ENCODE measurements at places on chromosomes 12 and 14. TPM values are rescaled to one million over a fixed set of nuclear protein-coding genes. Genes with fewer than 3 reads are reported as not detected.
A peak's percentile ranks its signal among the peaks of the same experiment; 100 is the strongest.

Gene SLC2A14
- not detected for total RNA-seq

Gene SMCO2
- not detected for total RNA-seq

DNA sequence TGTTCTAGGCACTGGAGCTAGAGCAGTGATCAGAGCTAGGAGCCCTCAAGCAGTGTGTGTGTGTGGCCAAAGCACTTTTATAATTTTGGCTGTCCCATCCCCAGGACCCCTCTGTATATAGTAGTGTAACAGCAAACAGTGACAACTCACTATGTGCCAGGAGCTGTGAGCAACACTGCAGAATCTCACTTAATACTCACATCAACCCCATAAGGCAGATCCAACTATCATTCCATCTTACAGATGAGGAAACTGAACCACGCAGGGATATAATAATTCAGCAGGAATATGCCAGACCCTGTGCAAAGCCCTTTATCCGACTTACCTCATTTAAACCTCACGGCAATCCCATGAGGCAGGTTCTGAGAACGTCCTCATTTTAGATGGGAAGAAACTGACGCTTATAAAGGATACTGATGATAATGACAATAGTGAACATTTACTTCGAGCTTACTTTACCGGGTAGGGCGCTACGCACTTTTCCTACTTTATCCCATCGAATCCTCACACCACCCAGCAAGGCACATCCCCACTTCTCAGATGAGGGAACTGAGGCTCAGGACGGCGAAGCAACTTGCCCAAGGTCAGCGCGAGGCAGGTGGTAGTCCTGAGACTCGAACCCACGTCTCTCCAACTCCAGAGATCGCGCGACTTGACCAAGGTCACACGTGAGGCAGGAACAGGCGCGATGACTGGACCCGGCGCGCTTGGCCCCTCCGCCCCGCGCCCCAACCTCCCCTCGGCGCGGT lies 687 bp downstream of the RAB35 start:
- DNase-seq = peak; percentile 28

Gene TMEM132C
- not detected for total RNA-seq

- no peak for DNase-seq
These were observed 19.4 kb downstream of the TMEM116 start for GRCh38 chr12:111993292-111994150.

DNA sequence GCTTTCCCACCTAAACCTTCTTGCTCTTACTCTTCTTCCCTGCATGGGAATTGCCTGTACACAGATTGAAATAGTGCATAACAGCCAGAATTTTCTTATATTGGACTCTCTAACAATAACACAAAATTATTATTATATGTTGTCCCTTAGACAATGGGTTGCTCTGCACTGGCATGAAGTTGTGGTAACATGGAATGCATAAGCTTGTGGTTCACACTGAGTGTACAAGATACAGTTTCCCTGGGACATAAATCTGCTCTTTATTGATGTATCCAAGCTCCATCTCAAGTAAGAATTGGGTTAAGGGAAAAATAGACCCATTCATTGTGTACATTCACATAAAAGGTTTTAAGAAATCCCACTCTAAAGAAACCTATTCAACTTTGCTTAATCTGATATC lies 114.4 kb upstream of the NTF3 start:
- no peak for DNase-seq

- DNase-seq = peak; percentile 4
These were observed 33.3 kb downstream of the TULP3 start for GRCh38 chr12:2924019-2924418.

Gene PTCSC3
- not detected for total RNA-seq

DNA sequence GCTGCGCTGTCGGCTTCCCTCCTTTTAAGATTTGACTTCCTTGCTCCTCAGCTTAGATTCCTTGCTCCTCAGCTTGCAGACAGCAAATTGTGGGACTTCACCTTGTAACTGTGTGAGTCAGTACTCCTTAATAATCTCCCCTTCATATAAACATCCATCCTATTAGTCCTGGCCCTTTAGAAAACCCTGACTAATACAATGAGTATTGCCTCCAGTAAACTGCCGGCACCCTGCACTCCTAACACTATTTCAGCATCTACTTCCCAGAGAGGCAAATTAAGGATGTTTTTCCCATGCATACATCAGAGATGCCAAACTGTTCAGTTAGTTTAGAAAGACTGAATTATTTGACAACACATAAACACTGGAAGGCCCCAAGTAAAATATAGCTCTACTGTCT lies 611.3 kb upstream of the TMEM132C start:
- DNase-seq = peak; percentile 96

Gene B4GALNT3
- total RNA-seq = not detected

DNA sequence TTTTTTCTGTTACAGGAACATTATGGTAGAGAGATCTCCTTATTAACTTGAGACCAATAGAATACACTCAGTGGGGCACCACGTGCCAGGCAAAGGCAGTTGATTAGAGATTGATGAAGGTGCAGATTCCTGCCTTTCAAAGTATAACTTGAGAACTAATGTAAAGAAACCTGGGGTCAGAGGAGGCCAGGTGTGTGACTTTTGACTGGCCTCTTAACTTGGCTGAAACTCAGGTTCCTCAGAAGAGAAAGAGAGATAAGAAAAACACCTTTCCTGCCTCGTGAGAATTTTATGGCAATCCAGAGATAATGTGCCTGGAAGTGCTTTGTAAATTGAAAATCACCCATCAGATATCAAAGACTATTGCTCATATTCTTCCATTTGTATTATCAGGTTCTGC lies 110.7 kb upstream of the GZMB start:
- DNase-seq = no peak

DNA sequence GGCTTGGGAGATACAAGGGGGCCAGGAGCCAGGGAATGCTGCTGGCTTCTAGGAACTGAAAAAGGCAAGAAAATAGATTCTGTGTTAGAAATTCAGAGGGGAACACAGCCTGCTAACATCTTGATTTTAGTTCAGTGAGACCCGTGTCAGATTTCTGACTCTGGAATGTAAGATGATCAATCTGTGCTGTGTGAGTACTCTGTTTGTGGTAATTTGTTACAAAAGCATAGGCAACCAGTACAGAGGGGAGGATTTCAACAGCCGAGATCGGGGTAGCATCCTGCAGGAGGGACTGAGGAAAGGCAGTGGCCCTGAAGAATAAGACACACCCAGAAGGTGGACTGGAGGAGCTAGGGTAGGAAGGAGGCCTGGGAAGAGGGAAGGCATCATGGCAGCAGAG lies 410.0 kb upstream of the CCDC196 start:
- no peak for DNase-seq

GRCh38 chr12:52714887-52715281 lies 11.6 kb upstream of the KRT77 start:
- no peak for DNase-seq

DNA sequence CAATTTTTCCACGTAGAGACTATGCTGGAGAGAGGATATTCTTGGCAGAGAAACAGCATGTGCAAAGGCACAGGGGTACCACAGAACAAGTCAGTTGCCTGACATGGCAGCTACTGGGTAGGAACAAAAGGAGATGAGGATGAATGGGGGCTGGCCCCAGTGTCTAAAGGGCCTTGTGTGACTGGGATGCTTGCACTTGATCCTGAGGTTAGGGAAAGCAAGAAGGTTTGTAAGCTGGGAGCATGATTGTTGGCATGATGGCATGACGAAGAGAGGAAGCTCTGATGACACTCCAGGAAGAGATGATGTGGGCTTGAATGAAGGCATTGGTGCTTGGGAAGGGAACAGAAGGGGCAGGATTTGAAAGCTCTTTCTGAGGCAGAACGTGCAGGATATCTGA lies 139.1 kb downstream of the ZFP36L1 start:
- no peak for DNase-seq

Gene RTN1
- not detected for total RNA-seq

Gene CCDC60
- total RNA-seq = not detected

Gene GRIP1
- total RNA-seq = not detected

DNA sequence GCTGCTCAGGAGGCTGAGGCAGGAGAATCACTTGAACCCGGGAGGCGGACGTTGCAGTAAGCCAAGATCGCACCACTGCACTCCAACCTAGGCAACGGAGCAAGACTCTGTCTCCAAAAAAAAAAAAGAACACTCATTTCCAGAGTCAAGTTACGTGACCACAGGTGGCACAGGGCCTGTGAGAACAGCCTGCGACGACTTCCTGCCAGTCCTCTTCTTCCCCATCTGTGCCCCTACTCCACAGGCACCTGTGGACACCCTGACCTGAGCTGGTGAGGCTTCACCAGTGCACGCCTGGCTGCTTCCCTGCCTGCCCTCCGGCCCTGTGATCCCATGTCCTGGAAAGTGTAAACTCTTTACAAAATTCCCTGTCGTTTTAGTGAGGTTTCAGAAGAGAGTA lies 77.7 kb downstream of the PPP2R5C start:
- no peak for DNase-seq

DNA sequence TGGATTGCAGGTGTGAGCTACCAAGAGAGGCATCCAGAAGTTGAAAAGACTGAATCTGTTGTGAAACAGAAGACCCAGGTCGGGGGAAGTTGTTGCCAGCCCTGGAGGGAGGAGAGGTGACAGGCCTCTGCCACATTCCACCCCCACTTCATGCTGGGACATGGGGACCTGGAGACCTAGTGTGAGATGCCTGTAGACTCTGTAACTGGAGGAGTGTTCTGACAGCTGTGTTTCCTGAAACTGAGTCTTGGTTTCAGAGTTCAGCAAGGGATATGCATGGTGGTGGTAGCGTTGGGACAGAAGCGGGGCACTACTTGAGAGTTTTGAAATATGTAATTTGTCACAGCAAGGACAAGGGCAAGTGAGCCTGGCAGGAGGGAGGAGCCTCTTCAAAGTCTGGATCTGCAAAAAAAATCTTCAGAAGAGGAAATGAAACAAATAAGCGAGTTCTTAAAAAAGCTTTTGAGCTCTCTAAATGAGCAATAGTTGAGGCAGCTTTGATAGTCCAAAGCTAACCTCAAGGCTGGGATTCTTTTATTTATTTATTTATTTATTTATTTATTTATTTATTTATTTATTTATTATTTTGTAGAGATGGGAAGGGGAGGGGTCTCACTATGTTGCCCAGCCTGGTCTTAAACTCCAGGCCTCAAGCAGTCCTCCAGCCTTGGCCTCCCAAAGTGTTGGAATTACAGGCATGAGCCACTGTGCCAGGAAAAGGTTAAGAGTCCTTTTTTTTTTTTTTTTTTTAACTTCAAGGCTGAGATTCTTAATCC lies 58.9 kb upstream of the EEA1 start:
- DNase-seq = no peak

- no peak for DNase-seq
These were observed 48.0 kb downstream of the TMEM116 start for GRCh38 chr12:111964935-111965334.

DNA sequence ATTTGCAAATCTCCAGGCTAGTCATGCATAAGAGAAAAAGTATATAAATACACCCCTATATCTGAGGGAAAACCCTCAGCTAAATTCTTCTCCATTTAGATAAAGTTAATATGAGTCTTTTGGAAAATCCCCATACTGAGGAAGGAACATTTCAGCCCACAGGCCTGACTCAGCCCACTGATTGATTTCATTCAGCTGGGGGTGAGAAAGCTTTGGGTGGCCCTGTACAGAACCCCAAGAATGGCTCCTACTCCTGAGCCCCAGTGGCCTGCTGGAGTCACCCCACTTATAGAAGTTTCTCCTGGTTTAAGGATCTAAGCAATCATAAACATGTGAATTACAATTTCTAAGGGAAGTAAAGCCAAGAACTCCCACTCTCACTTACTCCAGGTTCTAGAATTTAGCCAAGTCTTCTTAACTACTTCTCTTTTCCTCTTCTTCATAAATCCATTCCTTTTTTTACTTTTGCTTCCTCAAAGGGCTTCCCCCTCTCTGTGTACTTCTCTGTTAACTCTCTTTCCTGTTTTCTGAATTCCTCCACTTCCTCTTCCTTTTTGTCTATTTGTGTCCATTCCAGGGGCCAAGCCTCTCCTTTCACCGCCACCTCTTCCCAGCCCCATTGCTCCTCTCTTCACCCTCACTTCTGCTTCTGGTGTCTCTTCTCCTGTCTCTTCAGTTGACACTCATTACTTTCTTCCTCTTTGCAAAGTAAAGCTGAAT lies 21.0 kb downstream of the RTN1 start:
- DNase-seq = no peak

Gene LRRK2
- total RNA-seq = 0.18 TPM

DNA sequence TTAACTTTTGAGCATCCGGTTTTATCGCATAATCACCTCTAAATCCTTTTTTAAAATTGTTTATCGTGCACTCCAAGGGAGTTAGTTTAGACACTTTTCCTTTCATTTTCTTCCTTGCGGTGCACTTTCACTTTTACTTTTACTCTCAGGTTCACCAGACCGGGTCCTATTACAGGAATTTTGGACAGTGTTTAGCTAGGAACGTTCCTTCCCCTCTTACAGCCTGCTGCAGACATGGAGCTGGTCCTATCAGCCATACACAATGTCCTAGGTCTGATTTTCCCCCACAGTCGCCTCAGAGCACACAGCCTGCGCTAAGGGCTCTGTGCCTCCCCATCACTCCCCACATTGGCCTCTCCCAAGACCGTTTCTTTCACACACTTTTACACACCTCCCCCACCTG lies 103.9 kb downstream of the ALG10 start:
- DNase-seq = no peak

GRCh38 chr12:106113446-106113823 lies 25.3 kb downstream of the NUAK1 start:
- no peak for DNase-seq

DNA sequence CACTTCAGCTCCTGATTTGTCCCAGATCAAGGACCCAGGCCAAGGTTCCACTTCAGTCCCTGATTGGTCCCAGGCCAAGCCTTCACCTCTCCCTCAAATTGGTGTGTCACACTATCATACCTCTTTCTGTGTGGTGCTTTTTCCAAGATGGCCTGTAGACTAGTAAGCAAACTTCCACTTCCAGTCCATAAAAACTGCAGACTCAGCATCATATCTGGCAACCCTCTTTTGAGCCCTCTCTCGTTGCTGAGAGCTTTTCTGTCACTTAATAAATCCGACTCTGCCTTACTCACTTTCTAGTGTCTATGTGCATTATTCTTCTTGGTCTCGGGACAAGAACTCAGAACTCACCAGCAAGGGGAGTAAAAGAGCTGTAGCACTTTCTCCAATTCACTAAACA lies 1395.1 kb downstream of the LRFN5 start:
- DNase-seq = no peak

- no peak for DNase-seq
These were observed 46.5 kb upstream of the KCNMB4 start for GRCh38 chr12:70319605-70320004.

Gene KCNA5
- not detected for total RNA-seq

GRCh38 chr14:94728950-94729349 lies 41.0 kb downstream of the GSC start:
- DNase-seq = no peak

Gene IL31
- not detected for total RNA-seq

Gene MYF5
- total RNA-seq = not detected
